ENCODE measurements at places on chromosomes 5 and 9.

- DNase-seq, result no peak
These were observed 8.0 kb upstream of the GFI1B start for GRCh38 chr9:132970324-132971062.

- DNase-seq, result peak; percentile 62
These were observed 828 bp downstream of the ATP6V0E1 start for GRCh38 chr5:172984244-172984953.

- no peak for DNase-seq
These were observed 1.0 kb upstream of the NTMT1 start for GRCh38 chr9:129624947-129625346.

DNA sequence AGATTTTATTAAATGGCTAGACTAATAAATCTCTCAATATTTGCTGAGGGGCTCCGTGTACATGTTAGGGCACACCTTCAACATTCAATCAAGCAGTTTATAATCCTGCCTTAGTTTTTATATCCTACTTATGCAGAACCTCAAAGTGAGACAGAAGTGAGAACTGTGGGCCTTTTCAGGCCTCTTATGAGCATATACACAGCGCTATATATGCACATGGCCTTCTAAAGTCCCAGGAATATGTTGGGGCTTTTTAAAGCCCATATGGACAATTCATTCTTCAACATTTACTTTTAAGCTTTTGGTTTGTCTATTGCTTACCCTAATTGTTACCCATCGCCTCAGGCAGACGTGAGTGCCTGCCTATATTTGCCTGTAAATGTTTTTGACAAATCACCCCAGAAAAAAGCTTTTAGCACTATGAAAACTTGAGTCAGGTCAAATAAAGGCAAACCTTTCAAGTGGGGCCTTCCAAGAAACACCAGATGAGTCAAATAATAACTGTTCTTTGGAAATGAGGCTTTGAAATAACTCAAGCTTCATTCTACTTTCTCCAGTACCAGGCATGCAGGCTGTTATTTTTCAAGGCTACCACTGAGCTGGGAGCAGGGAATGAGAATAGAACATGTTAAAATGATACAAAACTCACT, 58.2 kb downstream of the ESM1 start:
- DNase-seq, result no peak

- DNase-seq, result no peak
These were observed 24.4 kb upstream of the COL5A1 start for GRCh38 chr9:134617246-134617645.

- DNase-seq, result no peak
These were observed 160.7 kb upstream of the DAPK1 start for GRCh38 chr9:87336914-87337333.

All from H1 (cell line).